ENCODE measurements at places on chromosomes 3 and 15. TPM values are rescaled to one million over a fixed set of nuclear protein-coding genes. Genes with fewer than 3 reads are reported as not detected.

DNA sequence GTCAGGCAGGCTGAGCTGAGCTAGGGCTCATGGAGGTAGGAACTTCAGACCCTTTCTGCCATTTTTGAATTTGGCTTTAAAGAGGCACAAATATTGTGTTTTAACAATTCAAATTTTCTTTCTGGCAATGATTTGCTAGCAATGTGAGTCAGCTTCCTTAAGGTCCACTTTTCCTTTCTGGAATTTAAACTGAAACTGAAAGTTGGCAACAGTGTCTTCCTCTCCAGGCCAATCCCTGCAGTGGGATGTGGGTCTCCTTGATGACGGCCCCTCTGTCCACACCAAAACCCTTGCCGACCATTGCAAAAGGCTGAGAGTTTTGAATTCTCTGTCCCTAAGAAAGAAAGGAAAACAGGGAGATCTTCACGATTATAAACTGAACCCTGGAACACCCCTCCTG, 27.1 kb downstream of the RPSA start:
- DNase-seq, result peak; percentile 58

DNA sequence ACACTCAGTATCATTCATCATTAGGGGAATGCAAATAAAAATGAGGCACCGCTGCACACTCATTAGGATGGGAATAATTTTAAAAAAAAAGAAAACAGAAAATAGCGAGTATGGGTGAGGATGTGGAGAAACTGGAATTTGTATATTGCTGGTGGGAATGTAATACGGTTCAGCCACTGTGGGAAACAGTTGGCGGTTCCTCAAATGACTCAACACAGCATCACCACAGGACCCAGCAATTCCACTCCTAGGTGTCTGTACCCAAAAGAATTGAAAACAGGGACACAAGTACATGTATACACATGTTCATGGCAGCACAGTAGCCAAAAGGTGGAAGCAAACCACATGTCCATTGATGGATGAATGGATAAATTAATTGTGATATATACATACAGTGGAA, 35.2 kb upstream of the RFTN1 start:
- peak; percentile 84 for DNase-seq

DNA sequence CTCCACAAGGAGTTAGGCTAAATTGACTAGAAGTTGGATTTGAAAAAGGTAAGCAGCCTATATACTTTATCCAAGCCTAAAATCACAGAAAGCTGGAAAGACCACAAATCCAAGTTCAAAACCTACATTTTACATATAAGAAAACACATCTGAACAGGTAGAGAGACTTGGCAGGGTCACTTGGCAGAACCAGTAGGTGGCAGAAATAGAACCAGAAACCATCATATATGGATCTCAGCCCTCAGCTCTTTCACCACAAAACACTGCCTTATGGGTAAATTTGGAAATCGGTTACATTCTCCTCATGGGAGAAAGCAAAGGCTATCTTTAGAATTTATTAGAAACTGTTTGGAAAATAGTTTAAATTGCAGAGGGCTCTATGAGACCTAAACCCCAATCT, 44.2 kb downstream of the MKRN2 start:
- DNase-seq, result no peak

DNA sequence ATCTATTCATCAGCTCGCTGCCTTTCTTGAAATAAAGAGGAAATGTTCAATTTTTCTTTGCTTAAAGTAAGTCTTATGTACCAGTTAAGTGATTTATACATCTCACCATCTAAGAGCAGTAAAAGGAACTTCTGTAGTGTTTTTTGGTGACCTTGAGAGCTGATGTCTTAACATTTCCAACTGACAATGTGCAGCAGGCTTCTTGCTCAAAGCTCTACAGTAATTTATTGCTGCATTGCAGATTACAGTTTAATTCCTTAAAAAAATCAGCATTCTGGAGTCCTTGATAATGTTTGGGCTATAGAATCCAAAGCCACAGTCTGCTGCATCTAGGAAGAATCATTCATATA, 61.6 kb downstream of the DIPK2A start:
- no peak for DNase-seq

DNA sequence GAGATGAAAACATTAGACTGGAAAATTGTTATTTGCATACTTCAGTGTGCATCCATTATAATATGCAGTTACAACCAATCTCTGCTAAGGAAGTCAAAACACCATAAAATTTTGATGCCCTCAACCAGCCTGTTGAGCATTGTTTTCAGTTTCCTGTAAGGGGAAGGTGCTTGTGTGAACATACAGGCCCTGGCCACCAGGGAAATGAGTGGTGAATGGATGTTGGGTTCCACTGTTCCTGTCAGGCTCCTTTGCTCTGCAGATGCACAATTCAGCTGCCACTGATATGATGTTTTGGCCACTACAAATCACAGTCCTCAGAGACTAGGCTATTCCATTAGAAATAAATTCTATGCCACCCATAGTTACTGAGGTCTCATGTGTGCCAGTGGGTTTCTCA, 184.6 kb downstream of the SYNPR start:
- DNase-seq, result no peak

GRCh38 chr3:15766406-15766805, 31.4 kb downstream of the ANKRD28 start:
- DNase-seq, result no peak

GRCh38 chr15:42048821-42049200, 28.0 kb upstream of the PLA2G4E start:
- no peak for DNase-seq

GRCh38 chr3:47583320-47584075, 4.8 kb upstream of the CSPG5 start:
- DNase-seq, result no peak

- DNase-seq, result no peak
Observed at GRCh38 chr3:177102553-177102952, 94.7 kb downstream of the TBL1XR1 start.

DNA sequence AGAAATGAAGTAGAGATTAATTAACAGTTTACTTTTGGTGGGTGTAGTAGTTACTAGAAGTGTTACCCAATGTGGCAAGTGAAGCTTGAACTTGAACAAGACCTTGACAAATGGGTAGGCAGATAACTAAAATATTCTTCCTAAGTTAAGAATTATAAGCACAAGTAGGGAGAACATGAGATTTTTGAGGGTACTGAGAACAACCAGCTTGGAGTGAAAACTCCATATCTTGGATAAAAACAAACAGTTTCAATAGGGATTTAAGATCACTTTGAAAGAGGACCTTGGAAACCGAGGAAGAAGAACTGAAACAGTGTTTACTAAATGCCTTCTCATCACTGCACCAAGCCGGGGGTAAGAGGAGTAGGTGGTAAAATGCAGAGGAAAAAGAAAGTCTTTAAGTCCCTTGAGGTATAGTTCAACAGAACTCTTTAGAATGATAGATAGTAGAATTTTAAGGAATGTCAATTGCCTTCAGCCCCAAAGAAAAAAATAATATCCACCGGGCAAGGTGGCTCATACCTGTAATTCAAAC, 496.7 kb downstream of the NAALADL2 start:
- DNase-seq, result no peak

MON1A gene
- total RNA-seq, result 11.0 TPM

CEMIP gene
- total RNA-seq, result 18.1 TPM

TNNC1 gene
- 36.6 TPM for total RNA-seq

TIMP4 gene
- total RNA-seq, result 6.1 TPM

IL1RAP gene
- total RNA-seq, result 14.6 TPM

TNK2 gene
- total RNA-seq, result 14.6 TPM

CX3CR1 gene
- not detected for total RNA-seq
